ENCODE measurements at places on chromosomes 2 and 18. TPM values are rescaled to one million over a fixed set of nuclear protein-coding genes. Genes with fewer than 3 reads are reported as not detected.
A peak's percentile ranks its signal among the peaks of the same experiment; 100 is the strongest.

The DCDC2C gene
- 0.99 TPM for total RNA-seq

The GAD1 gene
- total RNA-seq: 17.2 TPM

The MC4R gene
- total RNA-seq: 6.6 TPM

The WNT10A gene
- 0.17 TPM for total RNA-seq

The PTH2R gene
- total RNA-seq: 0.99 TPM

The APOB gene
- 0.69 TPM for total RNA-seq

The USP34 gene
- 206 TPM for total RNA-seq

DNA sequence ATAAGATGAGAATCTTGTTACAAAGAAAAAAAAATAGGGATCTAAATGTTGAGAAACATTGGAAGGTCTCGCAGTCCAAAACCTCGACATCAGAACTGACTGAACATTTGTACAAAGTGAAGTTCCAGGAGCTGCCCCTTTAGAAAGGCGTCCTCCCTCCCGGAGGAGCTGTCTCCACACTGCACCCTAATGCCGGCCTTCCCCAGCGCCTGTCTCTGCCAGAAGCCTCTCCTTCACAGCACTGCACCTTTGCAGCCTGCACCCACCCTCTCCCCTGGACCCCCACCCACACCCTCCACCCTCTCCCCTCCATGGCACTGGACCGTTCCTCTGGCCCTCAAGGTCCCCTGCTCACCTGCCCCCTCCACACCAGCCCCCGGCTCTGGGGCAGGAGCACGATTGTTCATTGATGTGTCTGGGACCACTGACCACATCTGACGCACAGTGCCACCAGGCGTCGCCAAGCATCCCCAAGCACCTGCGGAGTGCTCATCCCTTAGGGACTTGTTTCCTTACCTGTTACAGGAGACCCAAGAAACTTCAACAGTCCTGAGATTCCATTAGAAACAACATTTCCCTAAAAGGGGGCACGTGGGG, 90.3 kb upstream of the SNTG2 start:
- DNase-seq: no peak

- DNase-seq: no peak
Measured at GRCh38 chr2:160096409-160096808, 34.0 kb upstream of the PLA2R1 start.

- no peak for DNase-seq
Measured at GRCh38 chr2:8024506-8024905, 657.4 kb upstream of the ID2 start.

GRCh38 chr2:172223601-172224054, 120.9 kb upstream of the DLX2 start:
- no peak for DNase-seq

DNA sequence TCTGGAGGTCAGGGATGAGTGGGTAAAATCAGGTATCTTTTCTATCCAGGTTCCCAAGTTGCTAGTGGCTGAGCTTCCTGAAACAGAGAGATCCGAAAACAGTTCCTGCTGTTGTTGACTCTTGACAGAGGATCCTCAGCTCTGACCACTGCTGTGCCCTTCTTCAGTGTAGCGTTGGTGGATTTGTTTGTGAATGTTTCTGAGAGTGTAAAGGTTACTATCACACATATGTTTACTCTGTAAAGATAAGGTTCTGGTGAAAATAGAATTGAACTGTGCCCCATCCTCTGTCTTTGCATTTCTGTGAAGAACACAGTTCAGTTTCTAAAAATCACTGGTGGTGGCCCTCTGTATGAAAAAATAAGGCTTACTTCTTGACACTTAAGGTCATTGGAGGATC, 119.8 kb downstream of the LDLRAD4 start:
- no peak for DNase-seq

- DNase-seq: no peak
Measured at GRCh38 chr2:3343012-3343411, 34.6 kb downstream of the EIPR1 start.

DNA sequence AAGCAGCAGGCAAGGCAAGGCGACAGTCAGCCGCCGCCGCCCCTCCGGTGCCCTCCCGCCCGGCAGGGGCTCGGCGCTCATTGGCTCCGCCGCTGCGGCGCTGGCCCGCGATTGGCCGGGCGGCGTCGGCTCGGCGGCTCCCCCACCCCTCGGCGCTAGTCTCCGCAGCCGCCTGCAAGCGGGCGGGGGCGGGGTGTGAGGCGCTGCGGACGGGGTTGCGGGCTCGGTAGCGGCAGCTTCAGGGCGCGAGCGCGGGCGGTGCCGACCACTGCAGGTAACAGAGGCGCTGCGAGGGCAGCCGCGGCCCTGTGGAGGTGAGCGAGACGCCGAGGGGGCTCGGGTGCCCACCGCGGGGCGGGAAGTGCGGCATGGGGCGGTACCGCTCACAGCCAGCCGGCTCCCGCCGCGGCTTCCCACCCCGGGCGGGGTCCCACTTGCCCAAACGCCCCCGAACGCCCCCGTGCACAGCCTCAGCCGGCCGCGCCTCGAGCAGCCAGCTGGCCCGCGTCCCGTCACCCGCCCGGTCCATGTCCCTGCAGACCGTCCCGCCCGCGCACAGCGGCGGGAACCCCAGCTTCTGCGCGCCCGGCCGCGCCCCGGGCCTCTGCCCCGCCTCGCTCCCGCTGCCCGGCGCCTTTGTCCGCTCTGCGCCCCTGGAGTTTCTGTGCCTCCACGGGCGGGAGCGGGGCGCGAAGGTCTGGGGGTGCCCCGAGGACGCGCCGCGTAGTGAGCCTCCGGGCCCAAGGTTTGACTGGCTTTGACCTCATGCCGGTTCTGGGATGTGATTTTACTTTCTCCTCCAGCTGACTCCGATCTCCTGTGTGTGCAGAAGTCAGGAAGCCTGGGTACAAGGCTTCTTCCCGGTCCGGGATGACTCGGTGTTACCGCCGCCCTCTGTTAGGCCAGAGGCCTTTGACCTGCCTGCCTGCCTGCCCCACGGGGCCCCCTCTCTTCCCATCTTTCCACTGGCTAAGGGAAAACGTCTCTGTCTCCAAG, at the start of gene SANBR:
Gene SANBR (plus strand): TSS at position 158 of the 996 bp plus-strand sequence. CDS start 4,480 bp downstream, outside the sequence.
- peak; percentile 90 for DNase-seq

DNA sequence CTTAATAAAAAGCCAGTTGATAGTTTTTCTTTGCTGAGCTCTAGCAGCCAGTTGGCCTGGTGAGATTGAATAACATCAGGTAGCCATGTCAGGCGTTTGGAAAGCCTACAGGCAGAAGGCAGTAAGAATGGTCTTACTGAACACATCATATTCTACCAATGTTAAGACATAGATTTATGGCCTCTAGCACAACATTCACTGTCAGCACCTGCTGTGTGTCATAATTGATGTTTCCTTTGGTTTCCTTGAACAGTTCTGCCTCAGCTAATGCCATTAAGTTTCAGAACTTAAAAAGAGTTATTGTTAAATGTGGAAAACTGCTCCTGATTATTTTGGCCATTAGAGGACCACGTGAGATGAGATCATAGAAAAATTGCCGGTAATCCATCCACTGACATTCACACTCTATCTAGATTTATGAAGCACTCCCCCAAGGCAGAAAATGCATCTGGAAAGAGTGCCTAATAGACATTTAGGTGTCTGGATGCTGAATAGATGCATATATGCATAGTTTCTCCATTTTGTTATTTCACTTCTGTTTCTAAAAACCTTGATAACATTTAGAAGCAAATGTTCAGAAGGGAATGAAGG, 434.7 kb downstream of the PTPRM start:
- peak; percentile 50 for DNase-seq

- DNase-seq: no peak
Measured at GRCh38 chr2:65057391-65058052, 1.3 kb downstream of the CEP68 start.

GRCh38 chr2:162070228-162070936, 3.6 kb downstream of the DPP4 start:
- no peak for DNase-seq

DNA sequence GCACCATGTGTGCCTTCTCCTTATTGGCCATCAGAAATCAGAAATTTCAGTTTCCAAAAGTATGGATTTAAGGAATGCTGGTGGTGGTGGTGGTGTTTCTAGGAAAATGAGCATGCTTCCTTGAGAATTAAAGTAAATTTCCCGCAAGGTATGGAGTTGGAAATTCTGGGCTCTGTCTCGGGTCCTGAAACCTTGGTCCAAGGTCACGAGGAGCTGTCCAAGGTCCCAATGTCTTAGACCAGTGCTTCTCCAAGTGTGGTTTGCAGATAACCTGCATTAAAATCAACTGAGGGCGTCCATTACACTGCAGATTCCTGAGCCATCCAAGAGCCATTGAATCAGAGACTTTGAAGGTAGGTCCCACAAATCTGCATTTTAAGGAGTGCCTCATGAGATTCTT, 210.9 kb upstream of the PKDCC start:
- no peak for DNase-seq

DNA sequence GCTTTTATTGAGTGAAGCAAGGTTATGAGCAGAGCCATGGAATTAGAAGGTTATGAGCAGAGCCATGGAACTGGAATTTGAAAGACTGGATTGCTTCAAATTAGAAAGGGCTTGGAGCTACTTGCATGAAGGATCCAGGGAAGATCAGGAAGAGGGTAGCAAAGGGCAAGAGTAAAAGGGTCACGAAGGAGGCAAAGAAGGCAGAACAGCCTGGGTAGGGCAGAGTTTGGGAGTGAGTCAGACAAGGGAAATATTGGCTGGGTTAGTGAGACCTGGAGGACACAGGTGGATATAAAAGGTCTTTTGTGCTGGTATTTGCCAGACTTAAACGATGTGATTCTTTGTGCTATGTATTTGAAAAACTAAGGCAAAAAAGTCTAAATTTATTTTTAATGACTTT, 65.0 kb downstream of the SEMA4F start:
- no peak for DNase-seq

GRCh38 chr2:226773291-226773690, 26.3 kb downstream of the IRS1 start:
- no peak for DNase-seq

DNA sequence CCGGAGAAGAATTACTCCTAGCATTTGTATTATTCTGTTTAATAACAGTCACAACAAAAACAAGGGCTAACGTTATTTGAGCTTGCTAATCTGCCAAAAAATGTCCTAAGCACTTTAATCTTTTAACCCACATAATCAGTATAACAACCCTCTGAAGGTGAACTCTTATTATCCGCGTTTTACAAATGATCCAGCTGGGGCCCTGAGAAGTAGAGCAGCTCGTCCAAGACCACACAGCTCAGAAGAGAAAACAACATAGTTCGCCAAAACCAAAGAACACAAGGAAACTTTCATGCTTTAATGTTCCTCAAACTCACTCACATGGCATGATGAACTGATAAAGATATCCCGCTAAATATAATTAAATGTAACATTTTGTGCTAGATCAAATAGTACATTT, 159.7 kb upstream of the ZNF236 start:
- DNase-seq: no peak

GRCh38 chr18:14189858-14190257, 57.6 kb upstream of the ZNF519 start:
- no peak for DNase-seq

DNA sequence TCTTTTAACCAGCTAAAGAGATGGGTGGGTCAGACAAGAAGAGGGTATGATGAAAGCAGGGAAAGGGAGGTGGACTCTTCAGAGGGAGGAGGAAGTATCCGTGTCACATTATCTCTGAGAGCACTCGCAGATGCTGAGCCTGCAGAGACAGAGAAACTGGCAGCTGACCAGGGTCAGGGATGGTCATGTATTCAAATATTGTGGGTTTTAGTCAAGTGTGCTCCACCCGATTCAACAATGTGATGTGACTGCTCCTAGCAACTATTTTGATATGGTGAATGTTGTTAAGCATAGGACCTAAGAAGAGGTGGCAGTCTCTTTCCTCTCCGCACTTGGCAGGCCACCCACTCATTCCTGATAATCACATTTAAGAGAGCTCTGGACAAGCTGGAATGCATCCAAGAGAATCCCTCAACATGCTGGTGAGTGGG, 1.3 kb upstream of the CLIP4 start:
- DNase-seq: no peak

GRCh38 chr2:126655500-126656430, at the start of gene GYPC:
Gene GYPC, plus strand, starts transcription at chr2:126656158. Its CDS starts 106 bp downstream, at chr2:126656264.
- DNase-seq: no peak

GRCh38 chr18:72128649-72129048, 415.5 kb downstream of the CBLN2 start:
- no peak for DNase-seq

DNA sequence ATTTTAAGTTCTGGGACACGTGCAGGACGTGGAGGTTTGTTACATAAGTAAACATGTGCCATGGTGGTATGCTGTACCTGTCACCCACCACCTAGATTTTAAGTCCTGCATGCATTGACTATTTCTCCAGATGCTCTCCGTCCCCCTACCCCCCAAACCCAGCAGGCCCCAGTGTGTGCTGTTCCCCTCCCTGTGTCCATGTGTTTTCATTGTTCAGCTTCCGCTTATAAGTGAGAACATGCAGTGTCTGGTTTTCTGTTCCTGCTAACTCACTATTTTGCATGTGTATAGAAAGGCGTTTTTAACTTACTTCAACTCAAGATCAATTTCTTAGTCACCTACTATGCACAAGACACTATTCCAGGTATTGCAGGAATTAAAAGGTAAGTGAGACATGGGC, 128.0 kb downstream of the PLCL1 start:
- DNase-seq: no peak

DNA sequence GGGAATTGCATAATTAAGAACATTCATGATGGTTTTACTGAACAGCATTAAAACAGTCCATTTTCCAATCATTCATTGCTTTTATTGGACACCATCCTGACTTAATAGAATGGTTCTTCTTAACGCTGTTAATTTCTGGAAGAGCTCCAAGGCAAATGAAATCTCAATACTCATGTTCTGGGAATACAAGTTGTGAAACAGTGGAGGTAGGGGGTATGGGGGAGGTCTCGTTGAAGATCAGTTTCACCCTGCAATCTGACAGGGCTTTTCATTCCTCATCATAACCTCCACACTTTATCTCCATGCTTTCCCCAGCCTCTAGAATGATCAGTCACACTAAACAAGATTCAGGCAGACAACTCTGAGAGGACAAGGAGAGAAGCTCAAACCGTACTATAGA, 113.6 kb downstream of the ETAA1 start:
- peak; percentile 40 for DNase-seq

DNA sequence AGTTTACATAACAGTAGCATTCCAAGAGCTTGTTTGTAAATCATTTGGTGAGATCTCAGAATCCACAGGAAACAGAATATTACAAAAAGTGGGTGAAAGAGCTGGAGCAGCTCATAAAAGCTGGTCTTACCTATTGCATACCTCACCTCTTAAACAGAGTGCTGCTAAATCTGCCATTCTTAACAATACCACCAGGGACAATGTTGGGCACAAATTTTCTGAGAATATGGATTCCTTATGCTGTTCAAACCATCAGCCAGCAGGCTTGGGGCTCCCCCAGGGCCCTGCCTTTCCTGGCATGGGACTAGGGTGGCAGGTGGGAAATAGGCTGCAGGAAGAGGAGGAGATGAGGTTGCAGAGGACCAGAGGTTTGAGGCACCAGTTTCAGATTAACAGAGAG, 55.6 kb downstream of the TGFA start:
- peak; percentile 20 for DNase-seq

GRCh38 chr2:69973335-69973735, 11.9 kb upstream of the ASPRV1 start:
- DNase-seq: no peak

All from spinal cord (tissue), 10 donors.